ENCODE measurements at places on chromosomes 6 and 20.

- peak; percentile 48 for DNase-seq
Observed at GRCh38 chr20:57259121-57259937, 7.1 kb downstream of the BMP7 start.

GRCh38 chr6:40692337-40692736 lies 105.2 kb upstream of the LRFN2 start:
- DNase-seq, result no peak

DNA sequence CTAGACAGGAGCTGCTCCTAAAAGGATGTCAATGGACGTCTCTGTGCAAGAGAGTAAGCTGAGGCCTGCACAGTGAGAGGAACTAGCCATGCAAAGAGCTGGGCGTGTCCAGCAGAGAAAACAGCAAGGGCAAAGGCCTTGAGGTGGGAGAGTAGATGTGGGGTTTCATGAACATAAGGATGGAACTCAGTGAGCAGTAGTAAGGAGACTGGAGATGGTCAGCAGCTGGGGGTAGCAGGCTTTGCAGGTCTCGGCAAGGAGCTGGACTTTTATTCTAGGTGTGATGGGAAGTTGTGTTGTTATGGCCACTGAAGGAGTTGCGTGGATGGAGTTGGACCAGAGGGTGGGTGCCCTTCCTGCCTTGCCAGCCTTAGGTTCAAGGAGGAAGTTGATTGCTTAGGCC lies 90.7 kb upstream of the SIRPA start:
- no peak for DNase-seq

DNA sequence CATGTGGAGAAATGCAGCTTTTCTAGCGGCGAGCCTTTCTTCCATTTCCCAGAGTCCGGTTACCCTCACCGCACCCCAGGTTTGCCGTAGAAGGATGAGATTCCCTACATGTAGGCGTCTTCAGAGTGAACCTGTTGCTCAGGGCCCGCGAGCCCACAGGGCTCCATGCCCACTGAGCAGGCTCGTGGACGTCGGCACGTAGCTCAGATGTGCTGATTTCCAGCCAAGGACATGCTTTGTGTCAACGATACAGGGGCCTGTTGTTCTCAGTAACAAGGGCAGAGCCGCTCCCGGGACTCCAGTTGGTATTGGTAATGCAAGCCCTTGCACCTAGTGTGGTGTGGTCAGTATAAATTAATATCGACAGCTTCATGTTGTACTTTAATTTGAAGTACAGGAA lies 159.6 kb downstream of the MTHFD1L start:
- peak; percentile 40 for DNase-seq

DNA sequence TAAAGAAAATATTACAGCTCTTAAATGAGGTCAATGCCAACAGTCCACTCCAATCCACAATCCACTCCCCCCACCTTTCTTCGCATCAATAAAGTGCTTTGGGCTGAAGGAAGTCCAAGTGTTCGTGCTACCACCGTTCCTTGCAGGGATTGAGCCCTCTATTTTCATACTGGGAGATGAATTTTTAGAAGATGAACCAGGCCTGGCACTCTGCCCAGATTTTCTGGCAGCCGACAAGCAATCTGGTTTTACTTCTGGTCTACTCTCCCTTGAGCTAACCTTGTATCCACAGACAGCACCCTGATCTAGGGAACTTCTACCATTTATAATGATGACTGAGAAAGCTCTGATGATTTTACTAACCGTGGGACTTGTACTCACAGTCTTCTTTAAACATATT lies 72.3 kb downstream of the BTBD9 start:
- no peak for DNase-seq

- no peak for DNase-seq
Observed at GRCh38 chr6:111087871-111088667, 766 bp downstream of the SLC16A10 start.

DNA sequence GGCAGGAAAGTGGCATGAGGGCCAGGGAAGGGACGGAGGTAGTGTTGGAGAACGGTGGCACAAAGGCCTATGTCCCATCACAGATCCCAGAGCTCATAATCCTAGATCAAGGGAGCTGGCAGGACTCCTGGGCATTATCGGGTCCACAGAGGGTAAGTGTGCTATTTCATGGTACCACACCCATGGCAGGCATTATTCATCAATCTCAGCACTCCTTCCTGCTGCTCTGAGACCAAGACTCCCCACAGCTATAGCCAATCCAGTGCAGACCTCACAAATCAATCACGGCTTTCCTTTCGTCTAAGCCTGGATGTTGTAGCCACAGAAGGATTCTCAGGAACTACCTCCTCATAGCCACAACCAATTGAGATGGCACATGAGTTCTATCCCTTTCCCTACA lies 187.9 kb downstream of the PREX1 start:
- DNase-seq, result no peak

DNA sequence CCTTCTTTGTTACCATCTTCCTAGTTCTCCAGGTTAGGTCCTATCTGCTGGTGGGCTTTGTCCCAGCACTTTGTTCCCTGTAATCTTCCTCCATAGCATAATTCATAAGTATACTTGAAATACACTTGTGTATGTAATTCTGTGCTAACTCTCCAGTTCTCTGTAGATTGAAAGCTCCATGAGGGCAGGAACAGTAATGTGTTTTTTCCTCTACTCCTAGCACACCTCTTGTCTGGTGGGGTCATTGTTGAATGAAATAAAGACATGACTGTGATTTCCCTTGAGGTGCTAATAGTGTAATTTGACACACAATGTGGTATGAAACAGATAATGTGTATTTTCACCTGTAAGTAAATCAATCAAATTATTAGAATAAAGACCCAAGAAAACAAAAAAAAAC lies 30.0 kb downstream of the MAP3K4 start:
- no peak for DNase-seq

GRCh38 chr6:47247227-47247797 lies 62.4 kb downstream of the TNFRSF21 start:
- peak; percentile 28 for DNase-seq

DNA sequence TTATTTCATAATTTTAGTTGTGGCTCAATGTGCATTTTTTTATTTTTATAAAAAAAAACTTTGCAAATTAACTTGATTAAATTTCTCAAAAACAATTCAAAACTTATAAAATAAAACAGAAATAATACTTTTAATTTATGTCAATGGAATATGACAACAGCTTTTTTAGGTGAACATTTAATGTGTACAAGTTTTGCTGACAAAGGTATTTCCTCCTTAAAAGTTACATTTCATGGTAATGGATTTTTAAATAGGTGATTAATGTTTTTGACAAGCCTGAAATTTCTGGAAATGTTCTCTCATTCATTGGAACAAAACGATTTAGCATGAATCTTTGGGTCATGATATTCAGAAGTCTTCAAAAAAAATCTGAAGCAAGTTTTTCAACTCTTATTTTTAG lies 1160.0 kb downstream of the HACE1 start:
- DNase-seq, result no peak

DNA sequence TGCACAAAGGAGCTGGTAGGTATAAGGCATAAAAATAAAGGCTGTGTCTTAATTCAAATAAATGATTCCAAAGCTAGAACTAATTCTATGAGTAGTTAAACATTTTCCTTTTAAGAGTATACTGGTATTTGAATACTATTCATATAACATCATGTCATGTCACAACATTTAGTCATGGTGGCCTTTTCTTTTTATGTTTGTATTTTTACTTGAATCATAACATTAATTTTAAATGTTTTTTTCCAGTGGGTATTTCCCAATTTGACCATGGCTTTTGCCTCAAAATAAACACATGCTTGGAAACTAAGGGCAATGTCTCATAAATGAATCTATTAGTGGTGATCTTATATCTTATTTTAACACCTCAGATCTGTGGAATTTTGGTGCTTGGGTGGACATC lies 177.1 kb downstream of the CD109 start:
- DNase-seq, result no peak

GRCh38 chr6:9789201-9789600 lies 625.7 kb downstream of the TFAP2A start:
- no peak for DNase-seq

DNA sequence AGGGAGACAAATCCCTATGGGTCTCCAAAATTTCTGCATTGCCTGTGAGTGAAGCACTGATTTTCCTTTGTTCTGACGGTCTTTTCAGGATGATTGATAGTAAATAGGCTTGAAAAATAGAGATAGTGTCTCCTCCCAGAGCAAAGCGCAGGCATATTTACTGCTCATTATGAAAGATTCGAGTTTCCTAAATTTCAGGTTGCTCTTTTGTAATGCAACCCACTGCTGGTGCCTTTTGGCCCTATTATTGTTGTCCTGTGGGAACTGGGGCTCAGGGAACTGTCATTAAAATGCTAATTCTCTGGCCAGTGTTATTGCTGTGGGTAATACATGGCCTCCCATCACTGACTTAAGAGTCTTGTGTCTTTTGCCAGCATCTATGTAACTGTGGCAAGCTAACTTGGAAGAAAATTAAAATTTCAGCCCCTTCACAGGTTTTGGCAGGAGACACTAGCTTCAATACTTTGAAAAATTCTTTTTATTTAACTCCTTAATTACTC lies 754.1 kb upstream of the MAP3K7 start:
- no peak for DNase-seq

DNA sequence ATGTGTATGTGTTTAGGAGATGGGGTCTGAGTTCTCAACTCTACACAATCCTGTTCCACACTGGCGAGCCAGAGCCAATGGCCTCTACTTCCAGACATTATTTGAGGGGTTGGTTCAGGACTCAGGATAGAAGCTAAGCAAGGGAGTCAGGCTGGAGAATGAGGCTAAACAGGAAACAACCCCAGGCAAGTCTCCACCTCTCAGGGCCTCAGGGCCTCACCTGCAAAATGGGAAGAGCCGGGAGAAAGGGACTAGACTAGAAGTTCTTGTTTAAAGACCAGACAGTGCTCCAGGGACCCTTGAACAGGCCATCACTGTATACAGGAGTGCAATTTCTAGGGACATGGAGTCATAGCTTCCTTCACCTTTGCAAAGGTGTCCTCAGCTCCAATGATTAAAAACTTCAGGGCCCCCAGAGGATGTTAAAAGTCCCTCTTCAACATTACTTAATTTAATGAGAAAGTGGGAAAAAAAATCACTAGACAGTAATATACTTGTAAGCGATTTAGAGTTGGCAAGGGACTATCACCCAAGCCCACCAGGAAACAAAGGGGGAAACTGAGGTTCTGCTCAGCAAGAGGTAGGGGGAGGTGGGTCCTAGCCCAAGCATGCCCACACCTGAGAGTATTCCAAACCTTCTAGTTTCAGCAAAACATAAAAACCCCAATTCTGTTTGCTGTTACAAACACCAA lies 41.7 kb downstream of the ZMYND8 start:
- DNase-seq, result no peak

DNA sequence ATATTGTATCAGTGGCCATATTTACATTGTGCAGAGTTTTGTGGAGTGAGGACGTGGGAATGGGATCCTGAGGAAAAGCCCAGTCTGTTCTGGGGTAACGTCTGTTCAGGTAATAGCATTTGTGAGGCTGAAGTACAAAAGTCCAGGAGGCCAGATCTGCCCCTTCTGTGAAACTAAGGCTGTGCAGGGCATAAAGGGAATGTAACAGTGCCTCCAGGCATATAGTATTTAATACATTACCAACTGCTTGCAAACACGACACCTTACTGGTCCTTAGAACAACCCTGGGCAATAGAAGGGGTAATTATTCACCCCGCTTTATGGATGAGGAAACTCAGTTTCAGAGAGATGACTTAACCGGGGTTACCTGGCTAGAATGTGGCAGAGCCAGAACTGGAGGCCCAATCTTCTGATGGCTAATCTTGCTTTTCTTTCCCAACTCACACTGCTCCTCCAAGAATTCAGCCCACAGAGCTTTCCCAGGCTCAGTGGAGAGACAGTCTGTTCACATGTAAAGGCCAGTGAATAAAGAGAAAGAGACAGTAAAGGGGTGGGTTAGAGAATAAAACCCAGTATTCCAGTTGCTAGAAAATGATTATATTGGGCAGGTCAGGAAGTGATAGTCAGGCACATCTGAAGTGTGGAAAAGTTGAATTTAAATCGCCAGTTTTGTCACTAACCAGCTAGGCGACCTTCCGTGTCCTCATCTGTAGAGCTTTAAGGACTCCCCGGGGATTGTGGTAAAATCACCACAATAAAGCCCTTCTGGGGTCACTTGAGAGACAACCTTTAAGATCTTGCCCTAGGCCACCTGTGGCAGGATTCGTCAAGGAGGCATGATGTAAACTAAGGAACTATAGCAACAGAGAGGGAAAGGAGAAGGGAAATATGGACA lies 280.7 kb upstream of the CITED2 start:
- DNase-seq, result no peak

- DNase-seq, result no peak
Observed at GRCh38 chr6:166774292-166774691, 147.2 kb upstream of the RPS6KA2 start.

GRCh38 chr6:147078602-147079001 lies 125.6 kb upstream of the STXBP5 start:
- no peak for DNase-seq

DNA sequence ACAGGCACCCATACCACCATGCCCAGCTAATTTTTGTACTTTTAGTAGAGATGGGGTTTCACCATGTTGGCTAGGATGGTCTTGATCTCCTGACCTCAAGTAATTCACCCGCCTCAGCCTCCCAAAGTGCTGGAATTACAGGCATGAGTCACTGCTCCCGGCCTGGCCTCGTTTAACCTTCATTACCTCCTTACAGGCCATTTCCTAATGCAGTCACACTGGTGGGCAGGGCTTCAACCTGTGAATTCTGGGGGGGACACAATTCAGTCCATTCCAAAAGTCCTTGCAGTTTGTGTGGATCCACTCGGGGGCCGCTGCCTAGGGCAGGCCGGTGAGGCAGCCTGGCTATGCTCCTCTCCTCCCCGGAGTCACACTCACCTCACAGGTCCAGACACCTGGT lies 112.4 kb upstream of the SNX9 start:
- no peak for DNase-seq

- no peak for DNase-seq
Observed at GRCh38 chr6:44524476-44525227, 137.1 kb downstream of the CDC5L start.

GRCh38 chr6:111530218-111530617 lies 47.2 kb upstream of the REV3L start:
- no peak for DNase-seq

Data from midbrain (tissue), 1 donor.